Activated CD4-positive, alpha-beta T cell treated with anti-CD3 and anti-CD28 coated beads for 36 hours (primary cell): ENCODE measurements at places on chromosomes 2 and 18. TPM values are rescaled to one million over a fixed set of nuclear protein-coding genes. Genes with fewer than 3 reads are reported as not detected.

DNA sequence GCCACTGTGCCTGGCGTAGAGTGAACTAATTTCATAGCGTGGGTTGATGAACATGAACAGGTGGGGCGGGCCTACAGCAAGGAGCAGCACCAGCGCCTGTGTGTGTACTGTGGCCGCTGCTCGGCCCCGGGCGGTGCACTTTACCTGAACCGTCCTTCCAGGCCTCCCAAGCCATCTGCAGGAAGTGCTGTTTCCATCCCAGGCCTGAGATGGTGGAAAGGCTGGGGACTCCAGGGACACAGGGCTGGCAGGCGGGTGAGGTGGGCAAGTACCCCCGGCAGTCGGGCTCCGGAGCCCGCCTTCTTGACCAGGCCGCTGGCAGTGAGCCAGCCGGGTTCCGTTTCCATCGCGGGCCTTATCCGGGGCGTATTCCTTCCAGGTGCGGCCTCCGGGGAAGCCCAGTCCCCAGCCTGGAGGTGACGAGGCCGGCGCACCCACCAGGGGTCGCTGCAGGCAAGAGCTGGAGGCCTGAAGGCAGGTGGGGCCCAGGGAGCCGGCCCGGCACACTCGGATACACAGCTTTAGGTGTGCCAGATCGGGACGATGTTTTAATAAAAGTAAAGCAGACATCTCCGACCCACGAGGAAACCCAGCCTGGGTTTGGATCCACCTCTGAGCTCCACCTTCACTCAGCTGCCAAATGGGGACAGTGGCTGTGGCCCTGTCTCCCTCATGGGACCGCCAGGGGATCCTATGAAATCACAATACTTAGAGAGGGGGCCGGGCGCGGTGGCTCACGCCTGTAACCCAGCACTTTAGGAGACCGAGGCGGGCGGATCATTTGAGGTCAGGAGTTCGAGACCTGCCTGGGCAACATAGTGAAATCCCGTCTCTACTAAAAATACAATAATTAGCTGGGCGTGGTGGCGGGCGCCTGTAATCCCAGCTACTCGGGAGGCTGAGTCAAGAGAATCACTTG, 22.7 kb upstream of the PDIA6 start:
- peak; percentile 92 for DNase-seq

The DLX2 gene
- total RNA-seq = not detected

The SCYGR4 gene
- not detected for total RNA-seq

DNA sequence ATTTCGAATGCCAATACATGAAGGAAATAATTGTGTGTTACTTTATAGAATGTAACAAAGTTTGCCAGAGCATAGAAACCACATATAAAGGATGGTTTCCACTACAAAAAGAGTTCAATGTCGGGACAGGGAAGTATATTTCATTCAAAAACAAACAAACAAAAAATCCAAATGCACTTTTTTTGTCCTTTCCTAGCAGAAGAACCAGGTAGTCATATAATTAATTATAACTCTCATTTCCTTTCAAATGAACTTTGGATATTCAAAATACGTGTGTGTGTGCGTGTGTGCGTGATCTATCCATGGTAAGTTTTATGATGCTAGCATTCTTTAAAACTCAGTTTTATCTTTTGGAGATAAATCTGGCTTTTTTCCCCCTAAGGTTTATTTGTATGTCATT, 8.3 kb downstream of the FN1 start:
- no peak for DNase-seq
